A549 (cell line): ENCODE measurements at places on chromosomes 5 and 9.

- no peak for DNase-seq
Observed at GRCh38 chr5:66337626-66338226, 193.6 kb downstream of the SREK1 start.

DNA sequence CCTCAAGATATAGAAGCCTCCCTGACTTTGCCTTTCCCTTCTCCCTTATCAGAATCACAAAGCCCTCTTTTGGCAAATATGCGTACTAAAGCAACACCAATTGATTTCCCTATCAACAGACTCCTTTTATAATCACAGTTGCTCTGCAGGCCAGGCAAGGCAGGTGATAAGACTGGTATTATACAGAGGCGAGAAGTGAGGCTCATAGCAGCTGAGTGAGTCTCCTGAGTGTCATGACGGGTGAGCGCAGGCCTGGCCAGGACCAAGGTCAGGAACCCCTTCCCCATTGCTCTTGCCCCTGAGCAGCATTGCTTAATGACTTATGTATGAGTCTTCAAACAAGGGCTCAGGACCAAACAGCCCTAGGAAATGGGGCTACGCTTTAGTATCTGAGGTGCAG is 70.8 kb downstream of the FBXO38 start:
- DNase-seq: no peak

GRCh38 chr5:53936481-53937352 is 373.7 kb downstream of the ARL15 start:
- no peak for DNase-seq

DNA sequence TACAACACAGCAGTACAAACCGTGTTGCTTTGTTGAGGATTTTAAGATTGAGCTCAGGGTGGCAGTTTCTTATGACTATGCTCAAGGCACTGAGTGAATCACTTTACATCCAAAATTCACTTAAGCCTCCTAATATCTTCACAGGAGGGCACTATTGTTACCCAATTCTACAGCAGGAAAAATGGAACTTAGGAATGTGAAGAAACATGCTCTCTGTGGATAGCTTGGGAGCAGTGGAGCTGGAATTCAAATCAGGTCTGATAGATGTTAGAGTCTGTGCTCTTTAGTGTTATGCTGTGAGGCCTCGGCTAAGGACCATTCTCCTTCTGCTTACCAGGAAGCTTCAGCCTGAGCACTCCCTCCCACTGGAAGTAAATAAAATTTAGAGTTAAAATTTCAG is 18.7 kb upstream of the HMHB1 start:
- no peak for DNase-seq

GRCh38 chr9:131258186-131258585 is 18.1 kb downstream of the FAM78A start:
- no peak for DNase-seq

GRCh38 chr5:11266331-11266730 is 505.3 kb upstream of the DAP start:
- no peak for DNase-seq
